ENCODE measurements at places on chromosomes 12 and 14.

DNA sequence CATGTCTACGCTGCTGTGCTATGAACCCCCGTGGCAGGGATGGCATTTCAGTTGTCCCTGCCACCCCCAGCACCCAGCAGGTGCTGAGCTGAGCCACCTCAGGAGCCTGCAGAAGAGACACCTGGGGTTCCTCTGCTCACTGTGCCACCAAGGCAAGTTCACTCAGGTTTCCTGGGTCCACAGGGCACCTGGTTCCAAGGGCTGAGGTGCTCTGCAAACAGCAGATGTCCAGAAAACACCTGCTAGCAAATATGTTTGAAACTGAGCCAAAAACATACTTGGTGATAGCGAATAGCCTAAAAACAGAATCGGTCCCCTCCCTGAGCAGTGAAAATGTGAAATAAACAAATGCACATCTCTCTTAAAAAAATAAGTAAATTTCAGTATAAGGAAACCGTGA, 35.6 kb upstream of the GPR68 start:
- DNase-seq, result no peak

DNA sequence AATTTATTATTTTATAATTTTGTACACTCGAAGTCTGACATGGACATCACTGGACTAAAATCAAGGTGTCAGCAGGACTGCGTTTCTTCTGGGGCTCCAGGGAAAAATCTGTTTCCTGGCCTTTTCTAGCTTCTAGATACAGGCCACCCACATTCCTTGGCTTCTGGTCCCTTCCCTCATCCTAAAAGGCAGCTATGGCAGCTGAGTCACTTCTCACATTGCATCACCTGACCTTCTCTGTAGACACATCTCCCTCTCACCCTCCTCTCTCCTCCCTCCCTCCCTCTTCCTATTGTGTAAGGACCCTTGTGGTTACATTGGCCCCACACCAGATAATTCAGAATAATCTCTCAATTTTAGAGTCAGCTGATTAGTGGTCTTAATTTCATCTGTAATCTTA, 92.4 kb downstream of the RPS6KA5 start:
- no peak for DNase-seq

DNA sequence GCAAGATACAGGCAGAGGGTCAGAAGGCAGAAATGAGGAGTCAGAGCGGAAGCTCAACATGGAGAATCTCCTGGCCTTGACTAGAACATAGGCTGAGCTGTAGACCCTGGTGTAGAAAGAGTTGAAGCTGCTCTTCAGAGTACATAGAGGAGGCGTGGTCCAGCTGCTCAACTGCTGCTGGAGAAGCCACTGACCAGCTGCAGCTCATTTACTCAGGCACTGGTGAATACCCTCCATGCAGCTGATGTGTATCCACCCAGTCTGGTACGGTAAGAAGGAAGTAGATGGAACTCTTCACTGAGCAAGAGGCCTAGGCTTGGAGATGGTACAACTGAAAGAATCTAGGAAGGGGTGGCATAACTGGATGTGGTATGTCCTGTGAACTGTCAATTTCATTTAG, 148.8 kb upstream of the DHRS4 start:
- DNase-seq, result no peak

DNA sequence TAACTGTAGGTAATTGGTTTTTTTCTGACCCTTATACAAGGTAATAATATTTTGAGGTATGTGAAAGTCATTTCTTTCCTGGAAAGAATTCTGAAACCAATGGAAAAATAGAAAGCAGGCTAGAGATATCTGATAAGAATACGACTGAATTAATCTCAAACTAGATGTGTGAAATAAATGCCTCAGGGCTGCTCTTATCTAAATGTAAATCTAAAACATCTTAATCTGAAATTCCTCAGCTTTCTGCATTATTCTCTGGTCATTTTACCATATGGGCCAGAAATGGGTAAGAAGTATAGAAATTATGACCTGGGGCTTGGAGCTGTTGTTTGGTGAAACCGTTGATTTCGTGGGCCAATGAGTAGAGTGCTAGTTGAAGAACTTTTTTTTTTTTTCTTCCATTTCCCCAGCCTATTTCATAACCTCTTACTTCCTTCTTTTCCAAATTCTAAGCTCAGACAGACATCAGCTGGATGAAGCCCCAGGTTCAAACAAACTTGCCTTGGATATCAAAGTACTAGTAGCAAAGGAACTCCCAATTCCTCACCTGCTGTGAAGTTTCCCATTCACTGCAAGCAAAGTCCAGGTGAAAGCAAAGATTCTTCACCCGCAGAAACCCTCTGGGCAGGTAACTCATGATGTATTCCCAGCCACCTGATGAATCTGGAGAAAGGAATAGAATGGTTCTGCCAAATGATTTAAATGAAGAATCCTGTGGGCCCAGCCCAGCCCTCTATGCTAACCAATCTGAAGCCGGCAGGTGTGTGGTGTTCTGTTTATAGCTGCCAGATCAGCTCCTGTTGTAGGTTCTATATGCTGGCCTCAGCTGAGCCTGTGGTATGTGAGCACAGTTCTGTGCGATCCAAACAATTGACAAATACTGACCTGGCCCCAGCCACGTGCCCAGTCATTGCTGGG, 9.7 kb upstream of the FOS start:
- DNase-seq, result no peak

DNA sequence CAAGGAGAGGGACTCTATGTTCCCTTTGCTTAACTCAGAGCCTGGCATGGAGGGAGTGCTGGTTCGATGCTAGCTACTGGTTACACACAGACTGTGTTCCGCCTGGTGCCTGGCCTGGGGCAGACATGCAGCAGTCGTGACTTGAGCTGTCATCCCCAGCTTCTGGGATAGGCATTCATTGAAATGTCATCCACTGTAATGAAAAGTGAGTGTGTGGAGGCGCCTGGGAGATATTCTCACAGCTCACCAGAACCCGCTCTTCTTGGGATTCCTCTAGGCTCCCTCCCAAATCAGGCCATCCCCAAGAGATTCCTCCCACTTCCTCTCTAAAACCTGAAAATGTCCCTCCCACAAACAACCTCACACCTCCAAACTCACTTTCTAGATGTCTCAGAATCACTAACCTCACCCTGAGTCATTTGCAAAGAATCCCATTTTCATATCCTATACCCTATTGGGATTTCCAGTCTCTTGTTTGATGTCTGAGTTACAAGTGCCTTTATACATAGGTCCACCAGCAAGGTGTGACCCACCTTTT, 82.8 kb downstream of the CRACR2A start:
- no peak for DNase-seq

GRCh38 chr14:23360496-23360895, 4.5 kb downstream of the EFS start:
- no peak for DNase-seq

DNA sequence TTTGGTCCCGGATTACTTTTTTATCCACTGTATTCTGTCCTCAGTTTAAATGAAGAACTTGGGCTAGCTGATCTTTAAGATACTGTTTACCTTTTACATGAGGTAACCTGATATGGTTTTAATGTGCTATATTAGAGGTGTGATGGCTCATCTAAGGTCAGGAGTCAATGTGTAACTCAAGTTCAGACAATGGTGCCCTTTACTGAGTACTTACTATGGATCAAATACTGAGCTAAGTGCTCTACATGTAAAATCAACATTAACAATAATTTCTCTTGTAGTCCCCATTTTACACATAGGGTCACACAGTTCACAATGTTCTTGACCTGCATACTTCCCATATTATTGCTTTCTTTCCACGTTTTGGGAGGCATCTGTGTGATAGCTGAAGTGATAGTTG, 79.2 kb downstream of the CEP83 start:
- no peak for DNase-seq

DNA sequence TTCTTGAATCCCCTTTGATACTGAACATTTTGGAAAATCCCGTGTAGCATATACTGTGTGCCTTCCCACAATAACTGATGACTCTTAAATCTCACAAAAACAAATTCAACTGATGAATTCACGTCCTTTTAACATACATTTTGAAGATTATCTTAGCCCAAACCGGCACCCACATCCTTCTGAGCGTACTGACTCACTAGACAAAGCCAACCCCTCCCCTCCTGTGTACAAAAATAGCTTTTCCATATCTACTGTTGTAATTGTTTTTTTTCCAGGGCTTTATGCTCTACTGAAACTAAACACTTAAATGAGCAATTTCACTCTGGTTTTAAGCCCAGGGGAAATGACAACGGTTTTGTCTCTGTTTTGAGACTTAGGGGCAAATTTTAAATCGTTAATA, 109.4 kb upstream of the ATF7IP start:
- DNase-seq, result no peak

DNA sequence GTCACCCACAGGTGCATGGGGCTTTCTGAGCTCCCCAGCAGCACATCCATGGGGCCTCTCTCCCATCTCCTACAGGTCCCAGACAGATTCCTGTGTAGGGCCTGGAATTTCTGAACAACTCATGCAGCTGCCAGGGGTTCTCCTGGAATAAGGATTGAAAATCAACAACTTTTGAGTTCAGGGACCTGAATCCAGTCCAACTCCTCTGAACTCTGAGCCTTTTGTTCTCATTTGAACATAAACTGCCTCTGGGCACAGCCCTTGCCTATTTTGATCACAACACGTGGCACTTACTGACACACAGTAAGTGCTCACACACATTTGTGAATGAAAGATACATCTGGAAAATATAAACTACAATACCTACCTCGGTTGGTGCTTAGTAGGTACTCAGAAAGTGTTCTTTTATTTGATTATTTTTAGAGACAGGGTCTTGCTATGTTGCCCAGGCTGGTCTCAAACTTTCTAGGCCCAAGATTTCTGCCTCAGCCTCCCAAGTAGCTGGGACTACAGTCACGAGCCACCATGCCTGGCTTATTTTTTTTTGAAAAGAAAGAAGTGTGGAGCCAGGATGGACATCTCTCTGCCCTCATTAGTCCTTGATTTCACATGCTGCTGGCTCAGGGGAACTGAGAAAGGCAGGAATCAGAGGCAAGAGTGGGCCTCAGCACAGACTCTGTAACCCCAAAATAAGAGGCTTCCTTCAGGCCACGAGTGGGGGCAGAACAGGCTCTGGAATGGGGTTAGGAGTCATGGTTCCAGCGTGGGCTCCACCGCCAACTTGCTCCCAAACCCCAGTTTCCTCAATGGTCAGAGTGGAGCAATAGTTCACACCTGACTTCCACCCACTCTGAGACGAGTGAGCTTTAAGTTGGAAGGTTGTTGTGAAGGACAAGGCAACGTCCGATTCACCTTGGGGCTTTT, 27.0 kb downstream of the SYNE3 start:
- DNase-seq, result no peak

GRCh38 chr14:98014851-98015615, 1217.9 kb downstream of the VRK1 start:
- no peak for DNase-seq

- no peak for DNase-seq
These were observed 1.6 kb downstream of the LRRC74A start for GRCh38 chr14:76827696-76828296.

DNA sequence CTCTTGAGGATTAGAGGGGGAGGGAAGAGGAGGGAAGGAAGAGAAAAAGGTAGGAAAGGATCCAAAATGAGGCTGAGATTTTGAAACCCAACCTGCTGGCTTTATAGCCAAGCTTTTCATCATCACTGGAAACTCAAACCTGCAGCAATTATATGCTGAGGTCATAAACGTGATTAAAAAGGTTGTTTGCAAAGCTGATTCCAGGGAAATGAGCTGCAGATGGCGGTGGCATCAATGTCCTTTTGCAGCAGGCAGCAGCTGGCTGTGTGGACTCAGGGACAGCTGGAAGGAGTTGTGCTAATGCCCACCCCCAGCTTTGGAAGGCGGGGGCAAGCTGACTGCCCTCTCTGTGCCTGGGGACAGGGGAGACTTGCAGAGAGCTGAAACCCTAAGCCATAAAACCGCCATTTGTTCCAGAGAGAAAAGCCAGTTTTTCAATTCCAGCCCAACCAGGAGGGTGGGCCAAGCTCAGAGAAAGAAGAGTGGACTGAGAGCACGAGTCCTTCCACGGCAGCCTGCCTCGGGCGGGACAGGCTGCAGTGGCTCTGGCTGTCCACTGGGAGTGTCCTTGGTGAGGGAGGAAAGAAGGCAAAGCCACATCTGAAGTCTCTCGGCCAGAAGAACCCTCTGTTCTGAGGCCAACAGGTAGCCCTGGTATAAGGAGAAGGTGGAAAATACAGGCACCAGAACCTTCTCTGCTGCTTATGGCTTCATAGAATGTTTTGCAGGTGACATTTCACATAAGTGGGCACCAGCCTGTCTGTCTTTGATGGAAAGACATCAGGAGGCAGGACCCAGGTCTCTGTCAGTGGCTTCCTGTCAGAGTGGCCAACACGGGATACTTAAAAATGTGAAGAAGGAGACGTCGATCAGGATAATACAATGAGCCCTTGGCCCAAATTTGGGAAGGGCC, 90.7 kb downstream of the SINHCAF start:
- no peak for DNase-seq

DNA sequence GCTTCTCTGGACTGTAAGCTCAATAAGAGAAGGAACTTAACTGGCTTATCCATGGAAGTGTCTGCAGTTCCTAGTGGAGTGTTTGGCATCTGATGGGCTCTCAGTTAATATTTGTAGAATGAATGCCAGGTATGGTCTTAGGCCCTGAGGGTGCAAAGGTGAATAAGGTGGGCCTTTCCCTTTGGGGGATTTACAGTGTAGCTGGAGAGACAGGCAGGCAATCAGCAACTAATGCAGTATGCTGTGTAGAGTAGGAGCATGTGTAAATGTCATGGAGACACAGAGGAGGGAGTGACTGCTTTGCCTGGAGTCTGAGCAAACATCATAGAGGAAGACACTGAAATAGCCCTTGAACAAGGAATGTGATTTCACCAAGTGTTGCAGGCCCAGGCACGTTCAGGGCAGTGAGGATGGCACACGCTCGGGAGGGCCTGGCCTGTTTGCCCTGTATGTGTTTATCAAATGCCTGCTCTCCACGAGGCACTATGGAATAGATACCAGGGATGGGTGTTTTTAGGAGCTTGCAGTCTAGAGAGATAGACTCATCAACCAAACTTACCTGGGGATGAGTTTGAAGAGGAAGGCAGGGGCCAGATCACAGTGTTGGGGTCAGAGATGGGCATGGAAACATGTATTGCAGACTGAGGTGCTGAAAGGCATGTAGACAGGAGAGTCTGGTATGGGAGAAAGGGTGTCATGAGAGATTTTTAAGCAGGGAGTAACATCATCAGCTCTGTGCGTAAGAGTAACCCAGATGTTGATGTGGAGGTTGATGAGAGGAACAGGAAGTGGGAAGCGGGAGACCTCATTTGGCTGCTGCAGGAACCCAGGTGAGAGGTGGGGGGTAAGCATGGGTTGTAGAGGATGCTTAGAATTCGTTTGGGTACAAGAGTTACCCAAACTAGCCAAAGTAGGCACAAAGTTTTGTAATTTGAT, 54.1 kb downstream of the PLXNC1 start:
- DNase-seq, result no peak

DNA sequence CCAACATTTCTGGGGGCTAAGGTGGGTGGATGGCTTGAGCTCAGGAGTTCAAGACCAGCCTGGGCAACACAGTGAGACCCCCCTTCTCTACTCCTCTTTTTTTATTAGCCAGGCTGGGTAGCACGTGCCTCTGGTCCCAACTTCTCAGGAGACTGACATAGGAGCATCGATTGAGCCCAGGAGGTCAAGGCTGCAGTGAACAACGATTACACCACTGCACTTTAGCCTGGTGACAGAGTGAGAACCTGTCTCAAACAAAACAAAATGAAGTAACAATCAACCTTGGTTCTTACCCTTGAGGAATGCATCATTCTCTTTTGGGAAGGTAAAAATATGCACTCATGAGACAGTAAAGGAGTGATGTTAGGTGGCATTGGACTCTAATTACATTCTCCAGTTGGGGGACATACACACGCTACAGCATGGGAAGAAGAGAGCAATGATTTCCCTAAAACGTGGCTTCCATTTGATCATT, 3.9 kb upstream of the NIN start:
- no peak for DNase-seq

- DNase-seq, result no peak
These were observed 16.8 kb upstream of the FOS start for GRCh38 chr14:75261820-75262219.

GRCh38 chr14:24692382-24693352, 58.7 kb upstream of the GZMB start:
- no peak for DNase-seq

All from stimulated activated CD4-positive, alpha-beta T cell treated with anti-CD3 and anti-CD28 coated beads, Interleukin-12 subunit alpha, Interleukin-12 subunit beta, amount 100 ng/mL, for 24 hours (primary cell).